A172 (cell line): ENCODE measurements at places on chromosomes 5 and 9. TPM values are rescaled to one million over a fixed set of nuclear protein-coding genes. Genes with fewer than 3 reads are reported as not detected.
A peak's percentile ranks its signal among the peaks of the same experiment; 100 is the strongest.

Gene ZBTB6
- total RNA-seq: 12.8 and 14.7 TPM in 2 replicates

DNA sequence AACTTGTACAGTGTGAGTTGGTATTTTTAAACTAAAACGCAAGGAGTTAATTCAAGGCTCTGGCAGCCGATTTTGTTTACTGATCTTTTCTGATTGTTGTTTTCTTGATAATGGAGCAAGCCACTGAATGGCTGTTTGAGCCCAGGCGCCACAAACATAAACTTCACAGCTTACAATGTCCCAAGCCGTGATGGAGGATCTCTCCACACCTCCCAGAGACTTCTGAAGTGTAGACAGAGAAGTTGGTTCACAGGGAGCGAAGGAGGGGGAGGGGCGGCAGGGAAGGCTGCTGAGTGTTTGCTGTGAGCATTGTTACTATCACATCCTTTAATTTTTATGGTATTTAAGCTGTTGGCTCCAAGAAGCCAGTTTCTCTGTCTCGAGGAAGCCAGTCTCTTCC, 14.7 kb downstream of the ISL1 start:
- DNase-seq: no peak

- DNase-seq: no peak
Measured at GRCh38 chr5:1315709-1316587, 21.1 kb upstream of the TERT start.

GRCh38 chr5:109654455-109654854, 35.3 kb upstream of the MAN2A1 start:
- DNase-seq: peak; percentile 72

DNA sequence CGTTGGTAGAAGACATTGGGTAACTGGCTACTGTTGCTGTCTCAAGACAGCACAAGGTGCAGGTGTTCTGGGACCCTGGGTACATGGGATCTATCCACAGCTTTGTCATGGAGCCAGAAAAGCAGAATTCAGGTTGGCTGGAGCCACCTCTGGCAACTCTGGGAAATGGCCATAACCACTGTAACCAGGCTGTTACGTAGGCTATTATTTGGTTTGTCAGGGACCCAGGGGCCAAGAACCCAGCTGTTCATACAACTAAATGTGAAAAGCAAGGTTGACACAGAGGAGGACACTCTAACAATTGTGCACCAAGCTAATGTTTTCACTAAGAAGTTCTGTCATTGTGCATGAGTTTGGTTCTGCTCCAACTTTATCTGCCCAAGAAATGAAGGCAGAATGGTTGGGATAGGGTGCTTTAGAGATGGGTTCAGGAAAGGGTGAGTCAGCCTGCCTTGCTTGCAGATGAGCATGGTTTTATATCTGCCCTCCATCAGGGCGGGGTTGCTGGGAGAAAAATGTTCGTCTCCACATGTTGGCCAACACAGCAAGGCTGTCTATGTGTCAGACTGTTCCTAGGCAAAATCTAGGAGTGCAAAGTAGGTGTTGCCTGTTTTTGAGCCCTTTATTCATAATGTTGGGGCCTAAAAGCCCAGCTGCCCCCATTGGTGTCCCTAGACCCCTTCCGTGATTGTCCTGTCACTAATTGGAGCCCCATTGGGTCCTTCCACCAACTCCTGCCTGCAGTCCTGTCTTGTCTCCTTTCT, 131.3 kb upstream of the DAP start:
- peak; percentile 53 for DNase-seq

GRCh38 chr5:118125687-118126086, 862.7 kb downstream of the DTWD2 start:
- DNase-seq: no peak

DNA sequence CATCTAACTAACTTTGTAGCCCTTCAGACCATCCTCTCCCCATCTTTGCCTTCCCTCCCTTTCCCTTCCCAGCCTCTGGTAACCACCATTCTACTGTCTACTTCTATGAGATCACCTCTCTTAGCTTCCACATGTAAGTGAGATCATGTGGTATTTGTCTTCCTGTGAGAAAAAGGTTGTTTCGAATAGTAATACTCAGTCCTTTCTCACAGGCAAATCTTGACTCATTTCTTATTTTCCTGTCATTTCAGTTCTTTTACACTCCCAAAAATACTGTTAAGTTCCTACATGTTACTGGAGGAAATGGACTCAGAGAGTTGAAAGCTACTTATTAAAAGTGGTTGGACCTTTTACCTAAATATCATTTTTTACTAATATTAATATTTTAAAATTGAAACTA, 82.1 kb downstream of the SLF1 start:
- no peak for DNase-seq
